ENCODE measurements at places on chromosomes 12 and 14.

DNA sequence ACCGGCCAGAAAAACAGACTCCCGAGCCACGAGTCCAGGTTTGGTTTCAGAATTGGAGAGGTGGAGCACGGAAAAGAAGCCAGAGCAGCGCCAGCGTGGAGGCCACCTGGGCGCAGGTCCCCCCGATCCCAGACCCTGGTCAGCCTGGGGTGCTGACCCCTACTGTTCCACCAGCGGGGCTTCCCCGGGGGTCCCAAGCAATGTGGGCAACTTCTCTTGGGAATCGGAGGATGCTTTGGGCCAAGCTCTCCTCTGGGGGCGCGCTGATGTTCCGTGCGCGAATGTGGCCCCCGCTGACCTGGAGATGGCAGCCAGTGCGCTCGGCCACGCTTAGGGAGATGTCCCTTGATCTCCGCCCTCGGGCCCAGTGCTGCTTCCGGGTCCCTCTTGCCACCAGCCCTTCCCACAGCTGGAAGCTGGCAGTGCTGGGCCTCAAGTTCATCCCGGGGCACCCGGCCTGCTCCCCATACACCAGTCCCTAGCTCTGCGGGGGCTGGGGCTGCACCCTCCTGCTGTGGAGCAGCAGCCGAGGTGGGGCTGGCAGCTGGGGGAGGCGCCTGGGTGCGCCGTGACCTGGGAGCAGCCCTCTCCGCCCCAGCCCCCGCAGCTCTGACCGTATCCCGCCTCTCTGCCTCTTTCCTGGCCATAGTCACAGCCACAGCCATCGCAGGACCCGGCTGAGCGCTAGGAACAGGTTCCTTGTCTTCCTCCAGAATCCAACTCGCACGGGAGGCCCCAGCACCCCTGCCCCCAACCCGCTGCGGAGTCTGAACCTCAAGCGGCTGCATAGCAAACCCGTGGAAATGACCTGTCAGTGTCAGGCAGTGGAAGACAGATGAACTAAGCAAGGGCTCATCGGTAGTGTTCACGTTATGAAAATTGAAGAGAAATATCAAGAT lies 91.2 kb downstream of the RCOR1 start:
- DNase-seq, result no peak

- DNase-seq, result no peak
Observed at GRCh38 chr12:53657041-53657440, 18.8 kb downstream of the ATP5MC2 start.

- DNase-seq, result no peak
Observed at GRCh38 chr14:31527087-31527486, 34.1 kb upstream of the NUBPL start.

- DNase-seq, result no peak
Observed at GRCh38 chr14:103372017-103372416, 13.2 kb upstream of the MARK3 start.

GRCh38 chr12:126668961-126669360 lies 1598.0 kb upstream of the TMEM132C start:
- DNase-seq, result no peak

DNA sequence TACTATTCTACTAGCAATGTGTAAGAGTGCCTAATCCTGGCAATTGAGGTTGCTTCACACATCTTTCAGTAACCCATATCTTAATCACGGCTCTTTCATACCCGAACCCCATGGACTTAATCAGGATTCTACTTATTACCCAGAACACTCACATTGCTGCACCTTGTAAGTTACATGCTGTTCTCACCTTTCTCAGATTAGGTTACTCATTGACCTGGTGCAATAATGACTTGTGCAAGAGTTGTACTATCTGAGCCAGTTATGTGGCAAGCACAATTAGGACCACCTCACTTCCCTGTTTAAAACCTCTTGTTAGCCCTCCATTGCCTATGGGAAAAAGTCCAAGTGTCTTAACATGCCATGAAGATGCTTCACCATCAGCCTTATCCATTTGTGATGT lies 306.7 kb upstream of the E2F7 start:
- no peak for DNase-seq

DNA sequence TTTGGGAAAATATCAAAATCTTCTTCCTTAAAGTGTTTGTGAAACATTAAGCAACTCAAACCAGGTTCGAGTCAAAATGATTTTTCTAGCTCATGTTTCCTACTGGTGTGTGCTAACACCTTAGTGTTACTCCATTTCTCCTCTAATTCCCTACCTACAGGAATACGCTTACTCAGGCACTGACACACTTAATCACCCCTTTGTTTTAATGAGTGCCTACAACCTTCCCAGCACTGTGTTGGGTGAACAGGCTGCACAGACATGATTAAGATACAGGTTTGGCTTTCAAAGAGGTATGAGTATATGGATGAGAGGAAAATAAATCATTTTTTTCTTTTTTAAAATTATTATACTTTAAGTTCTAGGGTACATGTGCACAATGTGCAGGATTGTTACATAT lies 15.6 kb upstream of the PZP start:
- no peak for DNase-seq

DNA sequence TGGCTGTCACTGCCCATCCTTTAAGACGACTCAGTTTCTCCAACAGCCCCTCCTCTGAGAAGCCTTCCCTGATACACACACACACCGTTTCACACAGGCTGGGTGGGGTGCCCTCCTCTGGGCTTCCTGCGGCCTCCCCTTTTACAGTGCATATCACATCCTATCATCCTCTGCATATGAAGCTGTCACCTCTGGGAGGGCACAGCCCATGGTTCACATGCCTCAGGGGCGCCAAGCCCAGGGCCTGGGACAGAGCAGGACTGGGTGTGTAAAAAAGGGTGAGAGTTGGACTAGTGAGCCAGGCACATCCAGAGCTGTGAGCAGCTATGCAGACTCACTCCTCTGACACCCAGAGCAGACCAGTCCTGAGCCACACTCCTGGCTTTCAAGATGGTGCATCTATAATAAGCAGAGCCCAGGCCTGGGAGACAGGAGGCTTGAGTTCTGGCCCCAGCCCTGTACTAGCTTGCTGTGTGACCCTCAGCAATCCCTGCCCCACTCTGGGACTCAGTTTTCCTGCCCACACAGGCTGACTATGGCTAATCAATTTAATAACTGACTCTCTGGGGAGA lies 62.6 kb downstream of the LGMN start:
- no peak for DNase-seq

GRCh38 chr12:11158885-11159444 lies 12.0 kb upstream of the SMIM10L1 start:
- DNase-seq, result no peak

DNA sequence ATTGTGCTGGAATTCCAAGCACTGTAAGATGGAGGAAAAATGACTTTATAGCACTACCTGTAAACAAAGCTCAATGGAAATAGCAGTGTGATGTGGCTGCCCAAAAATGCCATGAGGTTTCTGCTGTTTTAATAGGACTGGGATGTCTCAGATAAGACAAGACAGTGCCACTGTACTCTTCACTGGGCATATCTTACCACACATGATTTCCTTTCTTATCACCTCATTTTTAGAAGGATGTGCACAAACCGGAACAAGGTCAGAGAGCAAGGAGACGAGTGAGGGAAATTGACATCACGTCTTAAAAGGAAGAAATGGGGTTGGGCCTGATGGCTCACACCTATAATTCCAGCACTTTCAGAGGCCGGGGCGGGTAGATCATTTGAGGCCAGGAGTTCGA lies 38.4 kb upstream of the FGD4 start:
- no peak for DNase-seq

- DNase-seq, result no peak
Observed at GRCh38 chr12:11702959-11703358, 53.5 kb downstream of the ETV6 start.

DNA sequence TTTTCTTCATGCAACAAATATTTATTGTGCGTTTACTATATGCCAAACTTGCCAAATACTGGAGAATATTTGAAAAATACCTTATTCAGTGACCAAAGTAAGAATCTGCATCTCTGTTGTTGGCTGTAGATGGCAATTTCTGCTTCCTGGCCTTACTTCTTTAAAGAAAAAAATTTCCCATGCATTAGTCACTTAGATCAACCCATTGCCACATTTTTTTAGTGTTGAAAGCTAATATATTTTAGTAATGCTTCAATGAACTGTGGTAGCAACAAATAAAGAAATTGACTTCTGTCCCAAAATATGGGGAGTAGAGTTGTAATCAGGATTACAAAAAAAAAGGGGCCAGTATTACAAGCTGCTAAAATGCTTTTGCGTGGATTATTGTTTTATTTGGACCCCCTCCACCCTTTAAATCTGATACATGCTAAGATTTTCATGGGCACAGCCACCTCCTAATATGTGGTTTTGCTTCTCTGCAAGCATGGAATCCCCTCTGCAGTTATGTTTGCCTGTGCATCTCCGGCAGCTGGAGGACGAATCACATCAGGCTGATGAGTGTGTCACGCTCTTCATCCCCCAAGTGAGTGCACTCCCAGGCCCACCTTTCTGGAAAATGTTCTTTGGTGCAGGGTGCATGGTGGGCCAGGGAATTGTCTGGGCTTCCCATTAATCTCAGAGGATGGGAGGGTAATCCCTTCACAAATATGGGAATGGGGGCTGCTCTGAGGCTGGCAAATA lies 38.1 kb upstream of the PTCSC3 start:
- no peak for DNase-seq

DNA sequence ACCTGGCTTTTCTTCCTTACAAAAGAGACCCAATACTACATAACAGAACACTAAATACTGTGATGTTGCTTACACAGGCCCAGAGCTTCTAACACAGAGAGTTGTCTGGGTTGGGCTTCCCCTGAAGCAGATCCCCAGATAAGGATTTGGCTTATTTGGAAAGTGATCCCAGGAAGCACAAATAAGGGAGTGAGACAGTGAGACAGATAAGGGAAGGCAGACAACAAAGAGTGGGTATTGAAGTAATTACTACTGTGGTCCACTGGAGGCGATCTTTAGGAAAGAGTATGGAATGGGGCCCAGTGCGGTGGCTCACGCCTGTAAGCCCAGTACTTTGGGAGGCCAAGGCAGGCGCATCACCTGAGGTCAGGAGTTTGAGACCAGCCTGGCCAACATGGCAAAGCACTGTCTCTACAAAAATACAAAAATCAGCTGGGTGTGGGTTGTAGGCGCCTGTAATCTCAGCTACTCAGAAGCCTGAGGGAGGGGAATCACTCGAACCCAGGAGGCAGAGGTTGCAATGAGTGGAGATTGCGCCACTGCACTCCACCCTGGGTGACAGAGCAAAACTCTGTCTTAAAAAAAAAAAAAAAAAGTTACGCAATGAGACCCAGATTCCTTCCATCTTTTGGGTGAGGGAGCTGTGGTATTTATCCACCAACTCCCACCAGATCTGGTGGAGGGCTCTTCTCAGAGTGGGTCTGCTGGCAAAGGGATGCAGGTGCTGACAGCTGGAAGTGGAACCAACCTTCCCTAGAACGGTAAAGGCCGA lies 10.2 kb upstream of the C12orf43 start:
- no peak for DNase-seq

DNA sequence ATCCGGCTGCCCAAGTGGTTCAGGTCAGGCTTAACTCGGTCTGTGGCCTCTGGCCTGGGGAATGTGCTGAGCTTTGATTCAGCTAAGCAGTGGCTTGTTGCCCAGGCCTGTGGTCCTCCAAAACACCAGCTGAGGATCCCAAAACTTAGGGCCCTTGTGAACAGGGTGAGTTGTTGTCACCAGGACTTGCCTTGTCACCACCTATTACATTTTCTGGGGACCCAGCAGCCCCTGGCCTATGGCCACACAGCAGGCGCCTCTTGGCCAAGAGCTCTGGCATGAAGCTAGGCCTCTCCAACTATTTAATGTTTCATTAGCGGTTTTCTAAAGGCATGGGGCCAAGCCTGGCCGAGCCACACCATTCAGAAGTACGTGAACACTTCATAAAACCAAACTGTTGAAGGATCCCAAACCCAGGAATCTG lies 343.7 kb downstream of the CACNA1C start:
- DNase-seq, result no peak

GRCh38 chr14:73014105-73014504 lies 12.8 kb downstream of the ZFYVE1 start:
- no peak for DNase-seq

- DNase-seq, result no peak
Observed at GRCh38 chr14:99884834-99885648, 91.8 kb downstream of the EML1 start.

DNA sequence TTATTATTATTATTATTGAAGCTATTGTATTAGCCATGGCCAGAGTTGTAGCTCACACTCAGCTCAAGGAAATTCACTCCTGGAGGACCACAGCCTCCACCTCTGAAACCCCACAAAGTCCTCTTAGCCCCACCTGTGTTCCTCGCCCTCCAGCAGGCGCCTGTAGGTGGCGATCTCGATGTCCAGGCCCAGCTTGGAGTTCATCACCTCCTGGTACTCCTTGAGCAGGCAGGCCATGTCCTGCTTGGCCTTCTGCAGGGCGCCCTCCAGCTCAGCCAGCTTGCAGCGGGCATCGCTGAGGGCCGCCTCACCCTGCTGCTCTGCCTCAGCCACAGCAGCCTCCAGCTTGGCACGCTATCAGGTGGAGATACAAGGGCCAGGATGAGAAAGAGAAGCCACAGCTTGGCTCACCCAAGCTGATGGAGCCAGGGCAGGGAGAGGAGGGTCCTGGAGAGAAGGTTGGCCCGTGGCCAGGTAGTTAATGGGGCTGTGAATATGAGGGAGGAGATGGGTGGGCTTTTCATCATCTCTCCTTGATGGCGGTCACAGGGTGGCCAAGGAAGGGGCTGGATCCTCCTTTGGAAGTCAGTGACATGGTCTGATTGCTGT lies 5.1 kb downstream of the KRT85 start:
- peak; percentile 23 for DNase-seq

- no peak for DNase-seq
Observed at GRCh38 chr12:122205053-122205925, 1.8 kb downstream of the B3GNT4 start.

DNA sequence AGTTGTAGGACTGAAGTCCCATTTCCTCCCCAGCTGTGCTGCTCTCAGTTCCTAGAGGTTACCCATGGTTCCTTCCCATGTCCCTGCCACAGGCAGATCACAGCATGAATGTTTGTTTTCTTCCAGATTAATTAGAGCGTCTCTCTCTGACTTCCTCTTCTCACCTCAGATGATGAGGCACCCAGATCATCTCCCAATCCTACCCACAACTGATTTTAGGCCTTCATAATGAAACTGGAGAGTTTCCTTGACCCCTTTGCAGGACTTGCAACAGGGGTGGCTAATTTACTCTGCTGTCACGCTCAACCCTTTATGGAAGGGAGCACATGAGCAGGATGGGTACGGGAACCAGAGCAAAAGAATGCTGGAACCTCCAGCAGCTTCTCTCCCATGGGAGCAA lies 32.1 kb upstream of the TXNRD1 start:
- no peak for DNase-seq

DNA sequence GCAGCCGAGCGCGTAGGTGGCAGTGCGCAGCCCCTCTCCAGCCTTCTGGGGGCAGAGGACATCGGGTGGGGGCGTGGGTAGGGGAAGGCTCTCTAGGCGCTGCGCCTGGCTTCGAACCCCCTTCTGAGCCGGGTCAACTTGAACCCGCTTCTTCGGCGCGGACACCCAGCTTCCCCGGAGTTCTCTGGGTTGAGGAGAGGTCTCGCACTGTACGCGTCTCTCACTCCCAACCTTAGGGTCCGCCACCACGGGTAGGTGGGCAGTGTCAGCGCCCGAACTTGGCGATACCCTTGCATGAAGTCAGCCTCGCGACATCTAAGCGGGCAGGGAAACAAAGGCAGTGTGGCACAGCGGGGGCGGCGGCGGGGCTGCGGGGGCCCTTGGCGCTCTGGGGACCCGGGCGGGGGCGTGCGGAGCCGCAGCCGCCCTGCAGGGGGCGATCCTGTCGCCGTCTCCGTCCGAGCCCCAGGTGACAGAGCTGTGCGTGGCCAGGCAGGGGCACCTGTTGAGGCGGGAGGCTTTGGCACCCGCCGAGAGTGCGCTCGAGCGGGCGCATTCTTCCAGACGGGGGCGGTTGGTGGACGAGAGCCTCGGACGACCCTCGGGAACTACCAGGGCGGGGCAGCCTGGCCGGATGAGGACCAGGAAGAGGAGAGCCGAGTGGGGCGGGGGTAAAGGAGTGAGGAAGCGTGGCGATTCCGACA lies 1.1 kb downstream of the GALNT16 start:
- peak; percentile 57 for DNase-seq

All from WERI-Rb-1 (cell line).